ENCODE measurements at places on chromosomes 2 and 18.

DNA sequence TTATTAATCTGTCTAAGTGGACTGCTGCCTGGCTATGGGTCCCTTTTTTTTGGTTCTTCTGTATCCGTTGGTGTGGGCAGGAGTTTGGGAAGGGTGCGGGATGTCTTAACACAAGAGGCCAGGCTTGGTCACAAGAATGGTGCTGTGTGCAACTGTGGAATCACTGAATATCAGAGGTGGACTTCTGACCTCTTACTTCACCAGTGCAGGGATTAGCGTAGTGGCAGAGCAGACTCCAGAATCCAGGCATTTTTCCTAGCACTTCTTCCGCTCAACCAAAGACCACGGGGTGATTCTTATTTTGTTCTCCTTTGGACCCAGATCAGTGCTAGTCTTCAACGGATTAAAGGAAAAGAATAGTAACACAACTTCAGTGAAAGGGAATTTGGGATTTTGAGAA lies 254.3 kb upstream of the TNP1 start:
- DNase-seq: no peak

DNA sequence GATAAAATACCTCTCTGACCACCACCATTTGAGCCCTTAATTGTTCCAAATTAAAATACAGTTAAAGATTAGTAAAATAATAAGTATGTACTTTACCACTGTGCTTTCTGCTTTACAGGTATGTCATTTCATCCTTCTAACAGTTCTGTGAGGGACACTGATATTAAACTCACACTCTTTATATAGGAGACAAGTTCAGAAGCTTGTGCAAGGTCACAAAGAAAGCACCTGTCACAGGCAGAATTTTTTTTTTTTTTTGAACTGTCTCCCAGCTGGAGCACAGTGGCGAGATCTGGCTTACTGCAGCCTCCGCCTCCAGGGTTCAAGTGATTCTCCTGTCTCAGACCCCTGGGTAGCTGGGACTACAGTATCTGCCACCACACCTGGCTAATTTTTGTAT lies 21.6 kb upstream of the GPR75 start:
- no peak for DNase-seq

- no peak for DNase-seq
Observed at GRCh38 chr18:44321868-44322590, 358.7 kb upstream of the SETBP1 start.

DNA sequence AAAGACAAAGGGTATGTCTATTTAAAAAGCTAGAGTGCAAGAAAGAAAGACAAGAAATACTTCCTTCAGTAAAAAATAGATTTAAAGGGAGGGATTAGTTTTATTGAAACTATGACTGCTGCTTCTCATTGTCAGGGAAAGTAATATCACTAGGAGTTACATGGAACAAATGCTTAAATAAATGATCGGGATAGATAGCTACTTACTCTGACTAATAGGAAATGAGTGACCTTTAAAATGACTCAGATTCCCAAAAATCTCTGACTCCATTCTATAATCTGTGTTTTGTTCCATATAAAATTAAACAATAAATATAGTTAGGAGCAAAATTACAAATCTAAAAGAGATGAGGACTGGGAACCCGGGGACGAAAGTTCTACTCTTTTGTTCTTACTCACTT lies 669.3 kb downstream of the NR4A2 start:
- no peak for DNase-seq

DNA sequence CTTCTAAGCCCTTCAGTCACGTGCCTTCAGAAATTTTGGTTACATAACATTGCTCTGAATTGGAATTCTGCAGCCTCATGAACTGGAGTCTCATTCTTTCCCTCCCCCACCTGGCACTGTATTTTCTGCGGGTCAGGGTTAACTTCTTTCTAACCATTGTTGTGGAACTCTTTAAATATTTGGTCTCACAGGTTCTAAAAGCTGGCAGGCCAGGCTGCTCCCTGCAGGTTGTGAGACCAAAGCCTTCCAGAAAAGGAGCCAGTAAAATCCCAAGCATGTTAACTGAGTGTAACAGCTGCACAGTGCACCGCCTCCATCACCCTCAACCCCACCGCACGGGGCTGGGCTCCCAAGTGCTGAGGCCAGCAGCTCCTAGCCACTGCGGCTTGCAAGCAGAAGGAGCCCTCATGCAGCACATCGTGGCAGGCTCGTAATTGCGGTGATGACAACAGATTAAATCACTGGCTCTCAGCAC lies 174.1 kb upstream of the ALPP start:
- DNase-seq: no peak

- DNase-seq: no peak
Observed at GRCh38 chr2:211035548-211036185, 479.3 kb downstream of the CPS1 start.

DNA sequence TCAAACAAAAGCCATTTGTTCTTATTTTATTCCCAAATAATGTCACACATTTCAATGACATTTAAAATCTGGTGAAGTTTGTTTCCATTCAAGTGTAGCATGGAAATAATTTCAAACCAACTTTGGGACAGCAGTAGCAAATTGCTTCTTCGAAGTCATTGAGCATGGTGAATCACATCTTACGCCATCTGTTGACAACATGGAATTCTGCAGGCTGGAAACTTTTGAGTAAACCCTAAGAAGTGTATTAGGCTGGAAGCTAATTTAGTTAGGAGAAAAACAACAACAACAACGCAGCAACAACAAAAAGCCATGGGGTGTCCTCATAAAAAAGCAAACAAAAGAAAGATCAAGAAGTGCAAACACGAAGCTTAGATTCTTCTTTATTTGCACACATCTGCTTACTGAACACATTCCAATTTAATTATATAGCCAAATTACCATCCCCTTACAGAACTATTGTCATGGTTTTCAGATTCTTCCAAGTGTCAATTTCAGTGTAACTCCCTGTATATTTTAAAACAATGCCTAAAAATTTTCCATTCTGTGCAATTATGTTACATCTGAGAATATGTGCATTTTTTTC lies 659.0 kb upstream of the CDH7 start:
- no peak for DNase-seq

DNA sequence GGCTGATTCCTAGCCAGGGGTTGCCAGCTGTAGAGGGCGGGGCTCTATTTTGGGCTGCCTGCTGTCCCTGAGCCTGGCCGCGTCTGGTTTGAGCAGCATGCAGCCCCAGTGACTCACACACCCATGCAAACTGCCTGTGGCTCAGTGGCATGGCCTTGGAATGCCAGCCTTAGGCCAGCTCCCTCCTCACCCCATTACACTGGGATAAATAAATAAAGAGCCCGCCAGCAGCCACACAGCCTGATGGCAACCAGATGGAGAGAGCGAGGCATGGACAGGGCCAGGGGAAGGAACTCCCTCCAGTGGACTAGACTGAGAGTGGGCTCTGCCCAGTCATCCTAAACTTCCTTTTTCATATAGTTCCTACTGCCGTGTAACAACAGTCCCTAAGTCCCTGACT lies 18.3 kb downstream of the NHEJ1 start:
- DNase-seq: no peak

- no peak for DNase-seq
Observed at GRCh38 chr18:25595274-25596060, 243.5 kb upstream of the ZNF521 start.

DNA sequence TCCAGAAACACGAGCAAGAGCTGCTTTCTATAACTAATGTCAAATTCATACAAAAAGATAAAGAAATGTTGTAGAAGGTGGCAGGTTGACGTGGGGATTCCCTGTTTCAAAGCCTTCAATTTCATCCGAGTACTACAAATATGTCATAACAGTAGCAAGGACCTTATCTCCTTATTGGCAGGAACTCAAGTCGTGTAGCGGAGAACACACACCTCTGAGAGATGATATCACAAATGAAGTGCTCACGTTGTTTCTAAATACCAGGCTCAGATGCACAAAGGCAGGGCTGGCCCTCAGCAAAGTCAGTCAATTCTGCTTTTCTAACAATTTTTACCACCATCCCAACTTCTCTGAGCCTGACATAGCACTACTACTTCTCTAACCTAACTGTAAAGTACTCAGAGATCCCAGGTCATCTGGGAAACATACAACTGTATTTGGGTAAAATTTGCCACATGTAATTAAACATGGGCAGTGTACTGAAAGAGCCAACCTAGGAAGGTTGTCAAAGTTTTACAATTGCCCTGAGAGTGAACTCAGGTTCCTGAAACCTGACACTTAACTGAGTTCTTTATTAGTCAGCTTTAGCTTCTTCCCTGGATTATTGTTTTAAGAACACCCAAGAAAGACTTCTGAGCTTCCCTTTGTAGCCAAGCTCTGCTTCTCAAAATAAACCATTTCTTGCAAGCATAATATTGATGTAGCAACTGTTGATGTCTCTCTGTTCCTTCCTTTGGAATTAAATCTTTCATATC lies 813.7 kb upstream of the ACVR2A start:
- DNase-seq: no peak

DNA sequence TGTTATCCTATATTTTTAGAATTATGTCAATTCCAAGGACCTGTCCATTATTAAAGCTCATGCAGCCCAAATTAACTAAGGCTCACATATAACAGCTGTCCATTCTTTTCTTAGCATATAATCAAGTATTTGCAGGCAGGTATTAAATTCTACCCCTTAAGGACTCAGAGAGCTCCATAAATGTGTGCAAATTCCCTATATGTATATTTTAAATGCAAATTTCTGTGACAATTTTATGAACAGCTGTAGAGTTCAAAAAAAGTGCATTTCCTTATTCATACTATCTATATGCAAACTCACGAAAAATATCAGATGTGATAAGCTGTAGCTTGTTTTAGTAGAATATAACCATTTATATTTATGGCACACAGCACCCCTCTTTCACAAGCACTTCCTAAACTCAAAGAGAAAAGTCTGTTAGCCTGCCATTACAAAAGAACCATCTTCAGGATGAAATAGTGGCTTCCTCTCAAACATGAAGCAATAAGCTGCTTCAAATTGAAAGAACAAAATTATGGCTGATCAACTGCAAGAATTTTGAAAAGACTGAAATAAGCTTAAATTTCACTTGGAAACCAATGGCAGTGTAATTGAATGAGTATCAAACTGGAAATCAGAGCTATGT lies 155.0 kb upstream of the REG3G start:
- DNase-seq: no peak

DNA sequence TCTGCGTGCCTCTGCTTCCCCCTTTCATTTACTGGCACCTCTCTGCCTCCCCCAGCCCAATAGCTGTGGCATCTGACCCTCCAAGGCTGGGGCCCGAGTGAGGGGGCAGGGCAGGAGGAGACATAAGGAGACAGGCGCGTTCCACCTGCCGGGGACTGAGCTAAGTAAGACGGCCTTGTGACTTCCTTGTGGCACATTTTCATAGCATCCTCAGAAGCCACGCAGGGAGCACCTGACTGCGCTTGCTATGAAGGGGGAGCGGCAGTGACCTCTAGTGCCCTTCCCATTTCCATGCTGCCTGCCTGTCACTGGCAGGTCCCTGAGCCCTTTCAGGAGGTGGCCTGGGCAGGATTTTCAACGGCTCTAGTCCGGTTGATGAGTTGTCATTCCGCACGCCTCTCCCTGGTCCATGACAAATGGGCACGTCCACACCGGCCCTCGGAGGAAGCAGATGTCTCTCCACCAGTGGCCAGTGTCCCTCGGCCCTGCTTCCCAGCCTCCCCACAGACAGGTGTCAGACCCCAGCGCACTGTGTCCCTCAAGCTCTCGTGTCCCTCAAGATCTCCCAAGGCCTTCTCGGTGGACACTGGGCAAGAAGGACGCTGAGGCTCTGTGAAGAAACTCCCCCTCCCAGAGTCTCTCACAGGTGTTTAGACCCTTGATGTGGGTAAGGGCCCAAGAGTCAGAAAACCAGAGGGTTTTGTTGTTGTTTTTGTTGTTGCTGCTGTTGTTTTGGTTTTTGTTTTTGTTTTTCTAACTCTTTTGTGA lies 42.7 kb downstream of the CYP26B1 start:
- no peak for DNase-seq

DNA sequence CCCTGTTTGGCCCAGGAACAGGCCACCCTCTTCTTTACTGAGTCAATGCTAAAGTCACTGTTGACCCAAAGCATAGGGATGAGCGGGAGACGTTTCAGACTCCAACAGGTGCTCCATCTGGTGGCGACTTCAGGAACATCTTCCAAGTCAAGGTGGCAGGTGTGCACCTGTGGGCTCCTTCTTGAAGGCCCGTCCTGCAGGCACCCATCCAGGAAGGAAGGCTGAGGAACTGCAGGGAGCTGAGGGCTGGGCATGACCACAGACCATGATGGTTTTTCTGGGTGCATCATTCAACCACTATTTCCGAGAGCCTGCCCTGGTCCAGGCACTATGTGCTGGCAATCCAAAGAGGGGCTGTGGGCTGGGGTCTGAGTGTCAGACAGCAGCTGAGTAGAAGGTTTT lies 142.8 kb downstream of the NDUFA10 start:
- DNase-seq: peak; percentile 14

DNA sequence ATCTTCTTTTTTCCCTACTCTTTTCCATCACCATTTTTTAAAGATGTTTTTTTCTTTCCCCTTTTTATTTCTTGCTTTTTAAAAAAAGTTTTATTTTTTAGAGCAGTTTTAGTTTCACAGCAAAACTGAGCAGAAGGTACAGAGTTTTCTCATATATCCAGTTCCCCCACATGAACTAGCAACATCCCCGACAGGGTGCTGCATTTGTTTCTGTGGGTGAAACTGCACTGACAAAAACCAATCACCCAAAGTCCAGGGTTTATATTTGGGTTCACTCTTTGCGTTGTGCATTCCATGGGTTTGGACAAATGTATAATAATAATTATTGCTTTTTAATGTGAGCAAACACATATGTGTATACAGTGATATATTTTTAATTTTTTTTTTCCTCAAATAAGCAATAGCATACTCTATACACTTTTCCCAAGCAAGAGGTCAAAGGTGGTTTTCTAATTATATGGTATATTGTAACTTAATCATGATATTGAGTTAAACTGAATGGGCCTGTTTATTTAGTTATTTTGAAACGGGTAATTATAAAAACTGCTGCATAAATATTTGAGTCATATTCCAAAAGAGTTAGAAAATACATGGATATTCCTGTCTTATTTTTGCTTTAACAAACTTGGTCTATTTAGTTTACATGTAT lies 50.3 kb downstream of the NCK2 start:
- DNase-seq: no peak

DNA sequence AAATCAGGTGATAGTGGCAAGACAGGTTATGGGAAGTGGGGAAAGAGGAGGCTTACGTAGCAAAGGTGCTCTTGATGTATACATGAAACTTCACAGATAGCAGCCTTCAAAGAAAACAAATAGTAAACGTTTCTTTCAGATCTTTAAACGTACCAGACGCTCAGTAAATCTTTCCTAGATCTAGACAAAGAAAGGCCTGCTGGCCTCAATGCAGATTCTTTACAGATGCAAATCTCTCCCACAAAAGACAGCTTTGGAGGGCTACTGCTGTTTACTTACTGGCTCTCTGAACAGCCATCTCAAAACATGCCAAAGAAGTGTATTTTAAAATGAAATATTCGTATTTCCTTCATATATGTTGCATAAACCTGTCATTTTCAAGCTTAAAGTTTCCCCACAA lies 1279.9 kb upstream of the NRXN1 start:
- DNase-seq: no peak

GRCh38 chr2:32450851-32451250 lies 94.0 kb downstream of the BIRC6 start:
- no peak for DNase-seq

DNA sequence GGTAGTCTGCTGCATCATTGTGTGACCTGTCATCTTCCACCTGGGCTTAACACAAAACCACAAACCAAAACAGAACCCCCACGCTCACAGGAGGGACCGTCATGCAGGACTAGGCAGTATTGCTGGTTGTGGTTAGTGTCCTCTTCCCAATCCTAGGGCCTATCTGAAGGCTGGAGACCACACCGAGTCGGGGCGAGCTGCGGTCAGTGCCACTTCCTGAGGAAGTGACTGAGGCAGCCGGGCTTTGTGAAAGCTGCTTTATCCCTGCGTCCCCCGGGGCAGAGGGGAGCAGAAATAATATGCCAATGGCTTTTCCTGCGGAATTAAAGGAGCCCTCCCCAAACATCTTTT lies 22.9 kb downstream of the ZNF532 start:
- peak; percentile 54 for DNase-seq

Measured in naive B cell (primary cell).